ENCODE measurements at places on chromosomes 6 and 20.

DNA sequence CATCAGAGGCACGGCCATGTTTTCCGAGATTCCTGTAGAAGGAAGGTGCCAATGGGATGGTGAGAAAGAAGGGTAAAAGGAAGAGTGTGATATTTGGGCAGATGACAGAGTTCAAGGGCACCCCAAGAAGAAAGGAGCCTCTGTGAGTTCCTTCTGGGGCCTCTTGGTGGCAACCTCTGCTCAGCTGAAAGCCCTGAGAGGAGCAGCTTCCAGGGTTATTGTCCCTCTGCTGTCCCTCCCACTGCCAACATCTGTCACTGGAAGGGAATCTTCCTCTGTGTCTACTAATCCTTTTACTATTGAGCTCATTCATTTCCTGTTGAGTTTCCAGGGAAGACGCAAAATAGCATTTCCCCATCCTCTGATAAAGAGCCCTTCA lies 40.0 kb upstream of the KCNK16 start:
- no peak for DNase-seq

- peak; percentile 80 for DNase-seq
Observed at GRCh38 chr6:215335-216034, 76.8 kb upstream of the DUSP22 start.

- DNase-seq, result no peak
Observed at GRCh38 chr6:51505434-51505833, 582.0 kb downstream of the PKHD1 start.

DNA sequence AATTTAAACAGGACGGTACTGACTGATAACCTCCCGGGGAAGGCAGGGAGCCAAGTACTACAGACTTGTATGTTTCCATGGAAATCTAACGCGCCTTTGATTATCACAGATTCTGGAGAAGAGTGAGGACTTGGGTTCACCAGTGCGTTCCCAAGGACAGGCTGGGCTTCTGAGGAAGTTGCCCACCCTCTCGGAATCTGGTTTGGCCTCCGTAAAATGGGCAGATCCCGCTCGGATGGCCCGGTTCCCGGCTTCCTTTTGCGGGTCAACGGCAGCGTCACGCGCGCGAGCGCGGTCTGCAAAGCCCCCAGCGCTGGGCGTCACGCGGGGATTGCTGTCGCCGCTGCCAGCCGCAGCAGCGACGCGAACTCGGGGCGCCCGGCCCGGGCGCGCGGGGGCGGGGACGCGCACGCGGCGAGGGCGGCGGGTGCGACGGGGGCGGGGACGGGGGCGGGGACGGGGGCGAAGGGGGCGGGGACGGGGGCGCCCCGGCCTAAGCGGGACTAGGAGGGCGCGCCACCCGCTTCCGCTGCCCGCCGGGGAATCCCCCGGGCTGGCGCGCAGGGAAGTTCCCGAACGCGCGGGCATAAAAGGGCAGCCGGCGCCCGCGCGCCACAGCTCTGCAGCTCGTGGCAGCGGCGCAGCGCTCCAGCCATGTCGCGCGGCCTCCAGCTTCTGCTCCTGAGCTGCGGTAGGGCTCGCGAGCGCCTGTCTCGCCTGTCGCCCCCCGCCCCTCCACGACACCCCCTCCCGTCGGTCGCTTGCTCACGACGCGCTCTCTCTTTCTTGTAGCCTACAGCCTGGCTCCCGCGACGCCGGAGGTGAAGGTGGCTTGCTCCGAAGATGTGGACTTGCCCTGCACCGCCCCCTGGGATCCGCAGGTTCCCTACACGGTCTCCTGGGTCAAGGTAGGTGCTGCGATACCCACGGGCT lies at the start of gene CD83:
CD83 (plus strand) TSS at position 615 of the 933 bp plus-strand sequence; CDS start at position 655, 40 bp downstream.
- DNase-seq, result no peak

DNA sequence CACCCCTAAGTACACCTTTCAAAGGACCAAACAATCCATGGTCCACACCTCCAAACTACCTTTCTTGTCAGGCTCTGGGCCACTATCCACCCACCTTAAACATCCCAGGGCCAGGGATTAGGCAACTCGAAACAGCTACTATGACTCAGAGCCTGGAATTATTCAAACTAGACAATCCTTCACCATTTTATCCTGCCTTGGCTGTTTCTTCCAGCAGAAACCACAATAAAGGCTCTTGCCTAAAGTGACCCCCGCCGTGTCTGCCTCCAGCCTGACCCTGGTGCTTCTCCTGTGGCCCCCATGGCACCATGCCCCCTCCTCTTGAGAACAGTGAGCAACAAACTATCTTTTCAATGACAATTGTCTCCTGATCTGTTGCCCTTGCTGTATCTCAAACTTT lies 195.5 kb downstream of the EPM2A start:
- DNase-seq, result peak; percentile 16

DNA sequence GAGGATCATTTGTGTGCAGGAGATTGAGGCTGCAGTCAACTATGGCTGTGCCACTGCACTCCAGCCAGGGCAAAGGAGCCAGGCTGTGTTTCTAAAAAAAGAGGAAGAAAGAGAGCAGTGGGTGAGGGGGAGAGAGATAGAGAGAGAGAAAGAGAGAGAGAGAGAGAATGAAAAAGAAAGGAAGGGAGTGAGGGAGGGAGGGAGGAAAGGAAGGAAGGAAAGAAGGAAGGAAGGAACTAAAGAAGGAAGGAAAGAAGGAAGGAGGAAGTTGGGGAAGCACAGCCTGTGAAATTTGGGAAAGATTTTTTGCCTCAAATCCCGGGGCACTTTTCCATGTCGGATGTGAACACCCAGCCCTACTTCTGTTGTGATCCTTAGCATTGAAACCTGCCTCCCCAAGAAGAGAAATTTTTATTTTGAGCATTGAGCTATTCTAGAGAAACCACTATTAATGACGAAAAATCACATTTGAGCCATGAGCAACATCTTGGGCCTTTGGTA lies 57.8 kb downstream of the FOXA2 start:
- no peak for DNase-seq

DNA sequence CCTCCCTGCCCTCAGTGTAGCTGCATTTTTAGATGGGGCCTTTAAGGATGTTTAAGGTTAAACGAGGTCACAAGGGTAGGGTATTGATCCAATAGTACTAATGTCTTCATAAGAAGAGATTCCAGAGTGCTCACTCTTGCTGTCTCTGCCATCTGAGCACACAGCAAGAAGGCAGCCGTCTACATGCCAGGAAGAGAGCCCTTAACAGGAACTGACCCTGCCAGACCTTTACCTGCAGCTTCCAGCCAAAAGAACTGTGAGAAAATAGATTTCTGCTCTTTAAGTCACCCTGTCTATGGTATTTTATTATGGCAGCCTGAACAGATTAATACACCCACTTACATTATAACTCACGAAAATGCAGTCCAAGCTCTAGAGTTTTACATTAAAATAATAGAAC lies 685.3 kb upstream of the MARCKS start:
- DNase-seq, result no peak
